ENCODE measurements at places on chromosomes 7 and 10.

DNA sequence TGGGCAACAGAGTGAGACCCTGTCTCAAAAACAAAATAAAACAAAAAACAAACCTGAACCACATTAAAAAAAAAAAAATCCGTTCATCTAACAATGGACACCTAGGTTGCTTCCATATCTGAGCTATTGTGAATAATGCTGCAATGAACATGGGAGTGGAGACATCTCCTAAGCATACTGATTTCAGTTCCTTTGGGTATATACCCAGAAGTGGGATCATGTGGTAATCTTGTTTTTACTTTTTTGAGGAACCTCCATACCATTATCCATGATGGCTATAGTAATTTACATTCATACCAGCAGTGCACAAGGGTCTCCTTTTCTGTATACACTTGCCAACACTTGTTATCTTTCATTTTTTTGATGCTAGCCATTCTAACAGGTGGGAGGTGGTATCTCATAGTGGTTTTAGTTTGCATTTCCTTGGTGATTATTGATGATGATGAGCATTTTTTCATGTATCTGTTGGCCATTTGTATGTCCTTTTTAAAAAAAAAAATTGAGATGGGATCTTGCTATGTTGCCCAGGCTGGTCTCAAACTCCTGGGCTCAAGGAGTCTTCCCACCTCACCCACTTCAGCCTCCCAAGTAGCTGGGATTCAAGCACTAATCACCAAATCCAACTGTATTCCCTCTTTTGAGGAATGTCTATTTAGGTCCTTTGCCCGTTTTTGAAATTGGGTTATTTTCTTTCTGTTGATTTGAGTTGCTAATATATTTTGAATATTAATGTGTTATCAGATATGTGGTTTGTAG lies 17.5 kb downstream of the CDK13 start:
- DNase-seq: no peak

- no peak for DNase-seq
These were observed 412 bp downstream of the PIP4K2A start for GRCh38 chr10:22713853-22714478.

GRCh38 chr10:51640120-51640819 lies 59.1 kb downstream of the CSTF2T start:
- no peak for DNase-seq

DNA sequence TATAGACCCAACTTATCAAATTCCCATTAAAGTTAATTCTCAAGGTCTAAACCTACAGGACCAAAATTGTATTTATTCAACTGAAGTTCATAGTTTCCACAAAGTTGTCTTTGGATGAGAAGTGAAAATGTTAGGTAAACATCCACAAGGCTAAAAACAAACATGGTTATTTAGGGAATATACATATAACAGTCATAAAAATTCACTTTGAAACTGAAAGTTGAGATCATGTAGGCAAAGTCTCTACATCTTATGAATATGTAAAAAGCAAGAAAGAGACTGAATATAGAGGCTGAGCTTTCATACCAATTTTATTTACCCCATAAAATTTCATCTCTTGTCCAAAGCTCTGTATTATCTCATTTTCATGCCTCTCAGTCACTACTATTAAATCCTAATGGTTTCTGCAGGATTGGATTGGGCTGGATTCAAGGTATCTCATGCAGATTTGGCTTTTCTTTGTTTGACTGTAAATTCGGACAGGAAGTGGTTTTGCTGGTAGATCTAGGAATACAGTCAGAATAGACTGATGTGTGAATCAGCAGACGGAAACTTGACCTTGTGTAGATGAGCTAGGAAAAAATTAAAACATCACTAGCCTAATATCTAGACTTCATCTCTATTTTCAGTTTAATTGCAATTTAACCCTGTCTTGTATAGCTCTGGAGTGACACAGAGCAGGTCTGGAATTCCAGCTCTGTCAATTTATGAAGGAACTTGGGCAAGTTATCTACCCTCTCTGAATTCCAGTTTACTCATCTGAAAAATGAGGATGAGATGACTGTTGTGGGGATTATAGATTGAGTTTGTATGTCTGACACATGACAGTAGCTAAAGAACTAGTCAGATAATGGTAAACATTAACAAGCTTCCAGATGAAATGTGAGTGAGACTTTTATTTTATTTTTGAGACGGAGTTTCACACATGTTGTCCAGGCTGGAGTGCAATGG lies 27.3 kb upstream of the SKAP2 start:
- no peak for DNase-seq

GRCh38 chr10:114955984-114956383 lies 18.0 kb downstream of the TRUB1 start:
- DNase-seq: no peak

- no peak for DNase-seq
These were observed 166.9 kb downstream of the GLI3 start for GRCh38 chr7:42070068-42070467.

DNA sequence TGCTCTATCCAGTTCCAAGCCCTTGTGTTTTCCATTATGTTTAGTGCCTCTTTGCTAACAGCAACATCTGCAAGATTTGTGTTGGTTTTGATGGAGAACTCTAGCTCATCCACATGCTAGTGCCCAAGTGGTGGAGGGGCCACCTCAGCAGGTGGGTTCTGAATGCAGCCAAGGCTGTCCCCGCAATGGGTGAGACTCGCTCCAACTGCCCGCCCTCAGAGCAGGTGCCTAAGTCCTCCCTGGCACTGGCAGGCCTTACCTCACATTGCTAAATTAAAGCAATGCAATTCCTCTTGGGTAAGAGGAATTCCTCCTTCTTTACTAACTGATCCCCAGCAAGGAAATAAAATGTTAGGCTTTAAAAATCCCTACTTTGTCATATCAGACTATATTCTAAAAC lies 146.8 kb downstream of the ADCY1 start:
- no peak for DNase-seq

- no peak for DNase-seq
These were observed 396 bp downstream of the GRM8 start for GRCh38 chr7:127252377-127252713.

DNA sequence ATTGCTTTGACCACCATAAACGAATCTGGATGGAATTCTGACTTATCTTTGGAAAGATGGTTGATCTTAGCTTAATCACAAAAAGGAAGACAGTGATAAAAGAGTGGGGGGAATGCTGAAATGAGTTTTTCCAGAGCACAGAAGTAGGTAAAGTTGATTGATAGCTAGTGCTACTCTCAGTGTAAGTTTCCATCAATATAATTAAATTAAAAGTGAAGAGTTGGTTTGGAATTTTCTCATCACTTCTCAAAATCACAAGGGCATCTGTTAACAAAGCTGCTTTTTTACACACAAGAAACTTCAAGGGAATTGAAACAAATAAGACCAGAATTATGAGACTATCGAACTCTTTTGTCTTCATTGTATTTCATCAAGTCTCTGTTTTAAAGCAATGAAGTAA lies 1217.3 kb downstream of the REEP3 start:
- DNase-seq: no peak

DNA sequence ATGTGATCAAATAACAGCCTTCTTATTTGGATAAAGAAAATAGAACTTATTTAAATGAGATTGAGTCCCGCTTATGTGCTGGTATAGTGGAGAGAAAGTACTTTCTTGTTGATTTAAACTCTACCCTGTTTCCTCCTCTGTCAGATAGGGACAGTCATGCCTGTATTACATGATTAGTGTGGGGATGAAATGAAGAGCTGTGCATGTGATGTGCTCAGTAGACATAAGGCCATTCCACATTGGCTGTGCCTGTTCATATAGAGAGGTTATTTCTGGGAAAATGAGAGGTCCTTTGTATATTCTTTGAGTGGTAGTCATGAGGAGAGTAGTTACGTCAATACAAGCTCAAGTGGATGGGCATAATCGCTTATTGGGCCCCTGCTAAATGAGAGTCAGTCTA lies 5.7 kb downstream of the MTURN start:
- no peak for DNase-seq

DNA sequence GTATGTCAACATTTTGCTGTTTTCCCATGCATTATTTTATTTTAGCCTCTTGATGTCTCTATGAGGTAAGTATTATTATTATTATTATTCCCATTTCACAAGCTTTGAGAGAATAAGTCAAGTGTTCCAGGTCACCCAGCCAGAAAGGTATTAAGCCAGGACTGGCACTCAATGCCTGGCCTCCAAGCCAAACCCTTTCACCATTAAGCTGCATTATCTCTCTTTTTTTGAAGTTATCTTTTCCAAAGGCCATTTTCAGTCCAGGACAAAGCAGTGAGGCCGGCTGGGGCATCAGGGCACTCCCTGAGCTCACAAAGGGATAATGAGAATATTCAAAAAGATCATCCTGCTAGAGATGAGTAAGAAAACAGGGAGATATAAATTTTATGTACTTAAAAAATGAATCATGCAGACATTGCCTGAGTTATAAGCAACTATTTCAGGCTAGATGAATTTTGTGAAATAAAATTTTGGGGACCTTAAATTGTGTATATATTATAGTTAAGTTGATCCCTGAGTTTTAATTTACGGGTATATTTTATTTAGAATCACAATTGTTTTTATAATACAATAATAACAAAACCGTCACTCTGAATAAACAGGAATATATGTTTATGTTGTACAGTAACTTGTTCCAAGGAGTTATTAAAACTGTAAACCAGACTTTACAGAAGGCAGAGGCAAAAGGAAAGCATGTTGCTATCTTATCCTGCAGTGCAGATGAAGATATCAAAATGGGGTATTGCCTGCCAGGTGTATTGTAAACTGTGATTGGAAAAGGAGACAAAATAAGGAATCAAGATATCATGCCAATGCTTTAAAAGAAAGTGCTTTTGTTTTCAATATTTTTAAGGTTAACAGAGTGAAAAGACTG lies 51.3 kb upstream of the CAV2 start:
- DNase-seq: no peak

GRCh38 chr7:70288781-70289456 lies 690.6 kb downstream of the AUTS2 start:
- DNase-seq: no peak

DNA sequence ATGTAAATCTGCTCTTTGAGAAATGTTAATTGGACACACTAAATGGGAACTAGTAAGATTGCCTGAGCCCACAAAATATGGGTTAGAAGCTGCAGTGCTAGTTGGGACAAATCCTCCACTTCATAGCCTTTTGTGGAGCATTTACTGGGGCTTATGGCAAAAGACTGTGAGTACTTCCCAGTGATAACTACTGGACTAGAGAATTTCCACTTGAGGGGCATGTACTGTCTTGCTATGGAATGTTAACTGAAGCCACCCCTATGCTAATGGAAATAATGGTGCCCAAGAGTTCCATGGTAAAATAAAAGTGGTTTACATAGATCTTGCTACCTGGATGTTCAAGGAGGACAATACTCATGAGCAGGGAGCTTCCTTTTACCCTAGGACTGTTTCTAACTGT lies 29.3 kb downstream of the AVL9 start:
- DNase-seq: no peak

DNA sequence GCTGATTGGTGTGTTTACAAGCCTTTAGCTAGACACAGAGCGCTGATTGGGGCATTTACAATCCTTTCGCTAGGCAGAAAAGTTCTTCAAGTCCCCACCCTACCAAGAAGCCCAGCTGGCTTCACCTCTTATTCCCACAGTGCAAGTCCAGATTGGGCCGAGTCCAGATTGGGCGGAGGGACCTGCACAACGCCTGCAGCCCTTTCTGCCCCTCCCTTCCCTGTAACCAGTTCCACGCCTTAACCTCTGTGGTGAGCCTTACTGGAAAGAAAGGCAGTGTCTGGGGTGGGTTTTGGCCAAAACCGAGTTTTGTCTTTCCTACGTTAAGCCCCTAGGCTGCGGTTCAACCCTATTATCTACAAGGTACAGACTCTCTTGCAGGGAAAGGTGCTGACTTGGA lies 268.7 kb downstream of the ZEB1 start:
- no peak for DNase-seq

DNA sequence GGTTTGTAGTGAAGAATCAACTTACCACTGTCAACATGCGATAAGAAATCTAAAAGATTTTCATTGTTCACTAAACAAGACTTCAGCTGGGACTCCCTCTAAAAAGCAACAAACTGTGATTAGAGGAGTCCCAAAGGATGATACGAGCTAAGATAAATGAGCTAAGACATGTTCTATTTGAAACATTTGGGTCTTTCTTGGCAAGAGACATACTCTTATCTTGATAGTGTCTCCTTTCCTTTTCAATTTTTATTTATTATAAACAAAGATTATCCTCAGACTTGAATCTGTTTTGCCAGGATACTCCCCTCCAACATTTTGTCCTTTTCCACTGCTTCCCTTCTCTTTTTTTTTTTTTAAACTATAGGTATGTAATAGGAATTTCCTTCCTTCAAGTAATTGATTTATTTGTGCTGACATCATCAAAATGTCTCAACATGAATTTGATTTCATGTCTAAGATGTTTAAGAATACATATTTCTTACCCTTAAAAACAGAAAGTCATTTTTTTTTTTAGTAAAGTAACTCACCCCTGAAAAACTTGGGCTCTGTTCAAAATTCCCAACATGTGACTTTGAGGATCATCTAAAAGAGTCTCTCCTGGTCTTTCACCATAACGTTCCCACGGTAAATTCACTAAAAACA lies 158.4 kb upstream of the NRP1 start:
- no peak for DNase-seq

GRCh38 chr7:52079726-52080125 lies 763.1 kb upstream of the COBL start:
- no peak for DNase-seq

DNA sequence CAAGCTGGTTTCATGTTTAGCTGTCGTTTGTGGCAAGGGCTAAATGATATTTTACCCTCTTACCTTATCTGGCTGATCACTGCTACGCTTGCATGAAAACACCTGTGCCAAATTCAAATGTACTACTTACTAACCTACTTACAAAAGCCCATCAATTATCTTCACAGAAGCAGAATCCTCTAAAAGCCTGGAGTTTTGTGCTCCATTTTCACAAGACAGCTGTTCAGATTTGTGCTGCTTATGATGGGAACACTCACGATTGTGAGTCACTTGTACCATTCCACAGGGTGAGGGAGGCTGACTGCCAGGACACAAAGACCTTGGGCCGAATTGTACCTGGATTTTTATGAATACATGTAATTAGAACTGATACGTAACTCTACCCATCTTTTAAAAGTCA lies 245.0 kb upstream of the NPY start:
- DNase-seq: no peak

DNA sequence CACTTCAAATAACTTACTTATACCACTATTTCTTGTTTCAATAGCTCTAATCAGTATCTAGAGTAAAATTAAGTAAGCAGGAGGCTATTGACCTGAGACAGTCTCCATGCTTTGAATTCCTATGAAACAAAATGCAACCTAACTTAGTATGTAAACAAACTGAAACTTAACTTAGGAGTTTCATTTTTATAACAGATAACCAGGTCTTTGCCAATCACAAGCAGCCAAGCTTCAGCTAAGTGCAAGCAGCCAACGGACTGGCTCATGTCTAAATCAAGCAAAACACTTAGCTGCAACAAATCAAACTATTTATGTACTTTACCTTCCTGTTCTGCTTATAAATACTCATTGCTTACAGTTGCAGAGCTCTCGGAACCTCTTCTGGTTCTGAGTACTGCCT lies 4.4 kb upstream of the GSTK1 start:
- no peak for DNase-seq
